ENCODE measurements at places on chromosomes 3 and 15.
A peak's percentile ranks its signal among the peaks of the same experiment; 100 is the strongest.

- DNase-seq: no peak
Observed at GRCh38 chr3:70308760-70309159, 3.7 kb downstream of the MDFIC2 start.

GRCh38 chr3:107458871-107459270 lies 63.9 kb upstream of the BBX start:
- DNase-seq: no peak

DNA sequence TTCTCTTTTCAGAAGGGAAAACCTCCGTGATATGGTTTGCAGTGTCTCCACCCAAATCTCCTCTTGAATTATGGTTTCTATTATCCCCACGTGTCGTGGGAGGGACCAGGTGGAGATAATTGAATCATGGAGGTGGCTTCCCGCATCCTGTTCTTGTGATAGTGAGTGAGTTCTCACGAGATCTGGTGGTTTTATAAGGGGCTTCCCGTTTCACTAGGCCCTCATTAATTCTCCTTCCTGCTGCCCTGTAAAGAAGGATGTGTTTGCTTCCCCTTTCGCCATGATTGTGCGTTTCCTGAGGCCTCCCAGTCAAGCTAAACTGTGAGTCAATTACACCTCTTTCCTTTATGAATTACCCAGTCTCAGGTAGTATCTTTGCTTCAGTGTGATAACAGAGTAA lies 692.7 kb upstream of the GRM7 start:
- no peak for DNase-seq

GRCh38 chr15:75565062-75565970 lies 13.8 kb downstream of the PTPN9 start:
- no peak for DNase-seq

DNA sequence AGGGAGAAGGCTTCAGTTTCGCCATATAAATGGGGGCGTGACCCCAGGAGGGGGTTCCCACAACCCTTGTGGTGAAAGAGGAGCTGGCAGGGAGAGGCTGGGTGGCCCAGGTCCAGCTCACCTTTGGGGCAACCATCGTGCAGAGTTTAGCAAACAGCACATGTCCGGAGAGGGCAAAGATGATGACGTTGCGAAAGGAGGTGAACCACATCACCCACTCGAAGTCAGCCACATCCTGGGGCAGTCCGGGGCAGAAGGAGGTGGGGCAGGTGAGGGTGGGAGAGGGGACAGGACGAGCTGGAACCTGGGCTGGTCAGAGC lies 3.7 kb downstream of the HHATL start:
- no peak for DNase-seq

DNA sequence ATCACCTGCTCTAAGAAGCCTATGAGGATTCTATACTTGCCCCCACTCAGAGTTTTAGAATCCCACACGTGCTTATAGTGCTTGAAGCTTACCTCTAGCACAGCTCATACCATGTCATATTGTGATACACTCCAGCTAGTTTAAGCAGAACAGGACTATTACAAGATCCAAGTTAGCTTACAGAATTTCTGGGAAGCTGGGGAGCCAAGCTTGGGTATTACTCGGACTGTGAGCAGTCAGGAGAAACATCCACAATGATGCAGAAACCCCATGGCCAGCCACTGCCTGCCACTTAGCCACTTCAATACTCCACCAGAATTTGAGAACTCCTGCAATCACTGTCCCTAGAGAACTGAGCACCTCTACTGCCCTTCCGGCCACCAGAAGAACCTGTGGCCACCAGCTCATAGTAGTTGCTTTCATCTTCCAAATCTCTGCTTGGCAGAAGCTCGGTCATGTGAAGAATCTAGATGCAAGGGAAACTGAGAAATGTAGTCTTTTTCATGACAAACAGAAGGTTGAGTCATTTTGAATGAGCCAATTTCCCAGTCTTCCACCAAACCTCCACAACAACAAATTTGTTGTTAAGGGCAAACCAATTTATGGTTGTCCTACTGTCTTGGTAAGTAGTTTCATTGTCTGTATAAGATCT lies 27.7 kb upstream of the SSR3 start:
- DNase-seq: no peak

GRCh38 chr15:87736891-87737389 lies 519.6 kb downstream of the NTRK3 start:
- DNase-seq: no peak

- no peak for DNase-seq
Observed at GRCh38 chr3:42096796-42097565, 5.8 kb downstream of the TRAK1 start.

GRCh38 chr3:81545572-81545971 lies 215.9 kb downstream of the GBE1 start:
- no peak for DNase-seq

DNA sequence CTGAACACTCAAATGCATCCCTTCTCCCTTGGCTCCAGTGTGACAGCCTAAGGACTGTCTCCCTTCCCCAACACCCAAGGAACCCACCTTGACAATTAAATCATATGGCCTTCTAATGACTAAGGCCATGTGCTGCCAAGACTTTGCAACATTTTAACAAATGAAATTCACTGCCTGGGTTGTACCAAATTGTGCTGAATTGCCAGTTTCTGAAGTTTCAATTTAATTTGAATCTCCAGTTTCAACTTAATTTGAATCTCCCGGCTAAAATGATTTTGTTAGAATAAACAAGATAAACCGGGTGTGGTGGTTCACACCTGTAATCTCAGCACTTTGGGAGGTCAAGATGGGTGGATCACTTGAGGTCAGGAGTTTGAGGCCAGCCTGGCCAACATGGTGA lies 72.4 kb upstream of the RAP2B start:
- DNase-seq: no peak

GRCh38 chr3:56296361-56296760 lies 171.9 kb downstream of the ERC2 start:
- DNase-seq: no peak

GRCh38 chr3:158709666-158710083 lies 22.6 kb downstream of the RARRES1 start:
- DNase-seq: no peak

- DNase-seq: peak; percentile 66
Observed at GRCh38 chr3:52231502-52232278, 6.2 kb upstream of the TLR9 start.

- no peak for DNase-seq
Observed at GRCh38 chr3:119318876-119319275, 24.7 kb downstream of the ARHGAP31 start.

DNA sequence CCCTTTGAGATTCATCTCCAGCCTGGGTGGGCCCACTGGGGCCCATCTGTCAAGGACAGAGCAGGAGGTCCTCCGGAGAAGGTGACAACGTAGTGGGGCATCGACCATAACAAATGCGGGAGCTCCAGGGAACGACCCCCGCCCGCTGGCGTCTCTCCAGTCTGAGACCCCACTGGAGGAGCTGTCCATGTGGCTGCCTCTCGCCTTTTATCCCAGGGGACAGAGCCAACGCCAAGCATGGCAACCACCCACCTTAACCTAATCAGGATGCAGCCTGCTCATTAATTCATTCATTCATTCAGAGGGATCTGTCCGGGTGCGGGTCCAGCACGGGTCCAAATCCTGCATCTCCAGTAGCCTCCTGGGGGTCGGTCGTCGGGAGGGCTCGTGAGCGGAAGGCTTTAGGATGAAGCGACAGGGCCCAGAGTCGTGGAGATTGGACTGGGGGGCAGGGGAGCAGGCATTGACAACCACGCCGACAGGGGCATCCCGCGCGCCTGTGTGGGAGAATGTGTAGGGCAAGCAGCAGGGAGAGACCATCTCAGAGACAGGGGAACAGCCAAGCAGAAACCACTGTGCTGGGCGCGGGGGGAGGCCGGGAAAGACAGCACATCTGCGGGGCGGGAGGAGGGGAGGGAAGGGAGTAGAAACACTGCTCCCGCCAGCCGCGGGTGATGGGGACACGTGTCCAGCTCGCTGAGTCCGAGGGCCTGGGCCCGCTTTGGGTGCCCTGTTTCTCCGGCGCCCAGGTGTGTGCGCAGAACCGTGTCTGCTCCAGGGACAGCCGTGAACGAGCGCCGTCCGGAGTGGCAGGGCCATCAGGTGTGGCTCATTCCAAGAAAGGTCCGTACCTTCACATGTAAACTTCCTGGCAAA lies 1.9 kb downstream of the PIGZ start:
- no peak for DNase-seq

DNA sequence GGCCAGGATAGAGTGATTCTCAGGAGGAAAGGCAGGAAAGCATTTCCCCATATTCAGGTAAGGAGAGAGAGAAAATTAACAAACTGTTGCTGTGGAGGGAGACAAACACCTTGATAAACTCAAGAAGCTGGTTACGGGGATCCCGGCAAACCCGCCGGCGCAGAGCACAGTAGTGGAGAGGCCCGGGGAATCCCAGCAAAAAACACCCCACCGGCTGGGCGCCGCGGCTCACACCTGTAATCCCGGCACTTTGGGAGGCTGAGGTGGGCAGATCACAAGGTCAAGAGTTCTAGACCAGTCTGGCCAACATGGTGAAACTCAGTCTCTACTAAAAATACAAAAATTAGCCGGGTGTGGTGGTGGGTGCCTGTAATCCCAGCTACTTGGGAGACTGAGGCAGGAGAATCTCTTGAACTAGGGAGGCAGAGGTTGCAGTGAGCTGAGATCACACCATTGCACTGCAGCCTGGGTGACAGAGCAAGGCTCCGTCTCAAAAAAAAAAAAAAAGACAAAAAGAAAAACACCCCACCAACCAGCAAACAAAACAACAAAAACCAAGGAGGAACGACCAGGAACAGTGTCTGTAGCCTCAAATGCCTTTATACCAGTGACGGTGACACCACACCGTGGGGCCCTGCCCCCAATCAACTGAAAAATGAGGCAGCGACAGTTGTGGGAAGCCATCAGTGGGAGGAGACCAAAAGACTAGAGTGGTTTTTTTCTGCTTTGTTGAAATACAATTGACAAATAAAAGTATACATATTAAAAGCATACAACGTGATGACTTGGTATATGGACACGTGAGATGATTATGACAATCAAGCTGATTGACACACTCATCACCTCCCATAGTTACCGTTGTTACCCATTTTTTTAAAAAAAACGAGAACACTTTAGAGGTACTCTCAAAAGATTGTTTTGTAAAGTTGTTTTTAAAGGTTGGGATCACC lies 40.2 kb upstream of the IDH2 start:
- no peak for DNase-seq

Measured in mucosa of gallbladder (tissue), 1 donor.